Adrenal gland (tissue), 19 donors: ENCODE measurements at places on chromosomes 1 and 21.

- no peak for DNase-seq
Measured at GRCh38 chr1:10936998-10937901, 75.2 kb upstream of the TARDBP start.

GRCh38 chr1:118201524-118201923 is 16.5 kb upstream of the SPAG17 start:
- no peak for DNase-seq

- no peak for DNase-seq
Measured at GRCh38 chr1:62282909-62283755, 36.1 kb downstream of the KANK4 start.

GRCh38 chr1:91729621-91730358 is 156.2 kb downstream of the TGFBR3 start:
- DNase-seq = no peak

GRCh38 chr1:1157033-1157365 is 16.7 kb upstream of the TTLL10 start:
- no peak for DNase-seq

DNA sequence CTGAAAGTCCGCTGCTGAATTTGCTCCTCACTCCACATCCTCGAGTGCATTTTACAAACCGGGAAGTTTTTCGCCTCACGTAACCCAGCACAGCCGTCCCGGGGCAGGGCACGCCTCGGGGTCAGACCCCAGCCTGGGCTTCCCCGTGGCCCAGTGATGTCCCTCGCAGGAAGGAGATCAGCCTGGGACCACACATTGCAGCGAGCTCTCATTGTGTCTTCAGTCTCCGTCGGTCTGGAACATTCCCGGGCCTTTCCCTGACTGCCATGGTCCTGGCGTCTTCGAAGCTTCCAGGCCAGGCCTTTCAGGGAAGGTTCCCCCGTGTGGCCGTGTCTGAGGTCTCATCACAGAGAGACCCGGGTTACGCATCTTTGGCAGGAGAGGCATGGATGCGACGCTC is 43.5 kb downstream of the MORN1 start:
- no peak for DNase-seq

- DNase-seq = no peak
Measured at GRCh38 chr1:117886101-117886795, 43.2 kb downstream of the GDAP2 start.

- DNase-seq = no peak
Measured at GRCh38 chr21:27464648-27465047, 497.8 kb upstream of the ADAMTS5 start.

DNA sequence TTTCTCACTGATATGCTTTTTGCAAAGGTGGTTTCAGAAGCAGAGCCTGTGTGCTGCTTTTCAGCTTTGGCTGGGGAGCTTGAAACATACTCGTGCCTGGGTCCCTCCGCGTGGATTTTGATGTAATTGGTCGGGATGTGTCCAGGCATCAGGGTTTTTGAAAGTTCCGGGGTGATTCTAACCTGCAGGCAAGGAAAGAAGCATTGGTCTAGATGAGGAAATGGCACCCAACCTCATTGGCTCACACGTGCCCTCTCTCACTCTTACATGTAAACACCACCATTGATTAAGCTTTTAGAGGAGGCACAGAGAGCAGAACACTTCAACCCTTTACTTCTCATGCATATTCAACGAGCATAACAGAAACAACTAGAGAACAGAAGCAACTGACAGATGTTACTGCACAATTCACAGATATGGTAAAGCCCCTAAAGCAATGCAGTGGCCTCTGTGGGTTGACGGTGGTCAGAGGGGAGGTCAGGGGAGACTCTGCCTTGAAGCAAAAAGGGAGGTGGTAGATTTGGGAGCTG is 112.1 kb downstream of the TLR5 start:
- no peak for DNase-seq

GRCh38 chr1:80818211-80818610 is 982.5 kb upstream of the ADGRL2 start:
- DNase-seq = no peak

DNA sequence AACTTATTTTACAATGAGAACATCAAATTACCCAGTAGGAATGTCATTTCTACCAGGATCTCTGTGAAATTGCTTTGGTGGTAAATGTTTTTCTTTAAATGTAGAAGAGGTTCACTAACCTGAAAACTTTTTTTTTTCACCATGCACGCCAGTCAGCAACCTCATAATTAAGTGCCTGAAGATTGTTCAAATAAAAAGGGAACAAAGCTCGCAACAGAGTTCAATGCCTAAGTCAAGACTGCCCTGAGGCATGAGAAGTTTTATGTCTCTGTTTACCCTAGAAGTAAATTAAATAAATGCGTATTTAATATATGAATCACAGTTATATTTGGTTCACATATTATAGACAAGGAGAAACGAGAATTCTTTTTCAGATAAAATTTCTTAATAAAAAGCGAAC is 13.8 kb upstream of the SYDE2 start:
- DNase-seq = no peak

DNA sequence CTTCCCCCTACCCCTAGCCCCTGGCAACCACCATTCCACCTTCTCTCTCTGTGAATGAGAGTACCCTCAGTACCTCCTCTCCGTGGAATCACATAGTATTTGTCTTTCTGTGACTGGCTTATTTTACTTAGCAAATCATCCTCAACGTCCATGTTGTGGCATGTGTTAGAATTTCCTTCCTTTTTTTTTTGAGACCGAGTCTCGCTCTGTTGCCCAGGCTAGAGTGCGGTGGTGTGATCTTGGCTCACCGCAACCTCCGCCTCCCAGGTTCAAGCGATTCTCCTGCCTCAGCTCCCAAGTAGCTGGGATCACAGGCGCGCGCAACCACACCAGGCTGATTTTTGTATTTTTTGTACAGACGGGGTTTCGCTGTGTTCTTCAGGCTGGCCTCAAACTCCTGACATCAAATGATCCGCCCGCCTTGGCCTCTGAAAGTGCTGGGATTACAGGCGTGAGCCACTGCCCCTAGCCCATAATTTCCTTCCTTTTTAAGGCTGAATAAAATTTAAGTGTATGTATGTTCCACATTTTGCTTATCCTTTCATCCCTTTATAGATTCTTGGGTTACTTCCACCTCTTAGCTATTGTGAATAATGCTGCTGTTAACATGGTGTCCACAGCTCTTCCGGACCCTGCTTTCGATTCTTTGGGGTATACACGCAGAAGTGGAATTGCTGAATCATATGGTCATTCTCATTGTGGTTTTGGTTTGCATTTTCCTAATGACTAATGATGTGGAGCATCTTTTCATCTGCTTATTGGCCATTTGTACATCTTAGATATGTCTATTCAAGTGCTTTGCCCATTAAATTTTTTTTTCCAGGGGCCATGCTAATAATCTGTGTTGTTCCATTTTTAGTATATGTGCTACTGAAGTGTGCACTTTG is 32.3 kb downstream of the ERRFI1 start:
- DNase-seq = no peak

GRCh38 chr1:27000090-27000816 is 6.8 kb downstream of the TRNP1 start:
- no peak for DNase-seq

DNA sequence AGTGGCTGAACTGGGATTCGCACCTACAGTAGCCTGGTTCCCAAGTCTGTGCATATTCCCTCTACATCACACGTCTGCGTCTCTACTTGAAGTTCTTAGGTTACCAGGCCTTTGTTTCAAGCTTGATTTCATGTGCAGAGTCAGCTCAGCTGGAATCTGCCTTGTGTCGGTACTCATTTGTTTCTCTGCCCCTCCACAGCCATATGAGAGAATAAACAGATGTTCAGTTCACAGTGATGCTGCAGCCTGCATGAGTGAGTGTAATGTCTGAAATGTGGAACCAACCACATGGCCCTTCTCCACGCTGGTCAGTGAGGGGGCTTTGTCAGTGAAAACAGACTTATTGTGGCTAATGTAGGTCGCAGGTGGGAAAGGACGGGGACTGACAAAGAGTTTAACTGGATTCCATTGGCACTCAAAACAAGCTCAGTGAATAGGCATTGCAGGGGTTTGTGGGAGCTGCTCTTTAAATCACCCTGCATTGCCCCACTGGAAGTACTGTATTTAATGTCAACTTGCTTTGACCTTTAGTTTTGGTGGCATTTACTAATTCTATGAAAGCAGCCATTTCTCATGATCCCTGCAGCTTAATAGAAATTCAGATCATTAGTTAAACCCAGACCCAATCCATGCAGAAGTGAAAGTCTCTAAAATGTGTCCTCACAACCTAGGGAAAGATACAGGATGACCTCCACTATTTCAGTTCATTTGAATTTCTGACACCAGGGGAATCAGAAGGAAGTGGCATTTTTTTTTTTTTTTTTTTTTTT is 136.4 kb upstream of the FAM78B start:
- DNase-seq = no peak
